ENCODE measurements at places on chromosomes 11 and 22.

- DNase-seq: no peak
Observed at GRCh38 chr11:1650918-1651262, 21.3 kb downstream of the KRTAP5-5 start.

GRCh38 chr22:46777609-46777970, 15.1 kb downstream of the TBC1D22A start:
- no peak for DNase-seq

- peak; percentile 86 for DNase-seq
Observed at GRCh38 chr11:34600339-34601084, 20.4 kb upstream of the EHF start.

- DNase-seq: no peak
Observed at GRCh38 chr11:69525516-69526452, 44.3 kb downstream of the LINC01488 start.

Measured in Calu3 (cell line).